ENCODE measurements at places on chromosomes 7 and 10.

- no peak for DNase-seq
These were observed 57.2 kb upstream of the INPP5A start for GRCh38 chr10:132480356-132480755.

DNA sequence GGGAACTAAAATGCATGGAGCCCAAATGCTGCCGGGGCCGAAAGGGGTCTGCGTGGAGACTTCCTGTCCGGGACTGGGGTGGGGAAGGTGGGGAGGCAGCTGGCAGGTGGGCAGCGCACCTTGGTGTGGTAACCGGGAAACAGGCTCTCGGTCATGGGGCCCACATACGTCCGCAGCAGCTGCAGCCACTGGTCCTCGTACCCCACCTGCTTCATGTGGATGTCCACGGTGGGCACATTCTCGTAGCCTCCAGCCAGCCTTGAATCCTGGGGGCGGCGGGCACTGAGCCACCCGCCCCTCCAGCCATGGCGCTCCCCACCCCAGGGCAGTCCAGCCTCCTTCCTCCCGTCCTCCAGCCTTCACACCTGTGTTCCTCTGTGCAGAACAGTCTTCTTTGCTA lies 6.6 kb upstream of the MOGAT3 start:
- no peak for DNase-seq

GRCh38 chr10:84588426-84588825 lies 260.0 kb downstream of the CCSER2 start:
- DNase-seq = no peak

GRCh38 chr7:30987178-30987577 lies 23.4 kb downstream of the GHRHR start:
- DNase-seq = no peak

DNA sequence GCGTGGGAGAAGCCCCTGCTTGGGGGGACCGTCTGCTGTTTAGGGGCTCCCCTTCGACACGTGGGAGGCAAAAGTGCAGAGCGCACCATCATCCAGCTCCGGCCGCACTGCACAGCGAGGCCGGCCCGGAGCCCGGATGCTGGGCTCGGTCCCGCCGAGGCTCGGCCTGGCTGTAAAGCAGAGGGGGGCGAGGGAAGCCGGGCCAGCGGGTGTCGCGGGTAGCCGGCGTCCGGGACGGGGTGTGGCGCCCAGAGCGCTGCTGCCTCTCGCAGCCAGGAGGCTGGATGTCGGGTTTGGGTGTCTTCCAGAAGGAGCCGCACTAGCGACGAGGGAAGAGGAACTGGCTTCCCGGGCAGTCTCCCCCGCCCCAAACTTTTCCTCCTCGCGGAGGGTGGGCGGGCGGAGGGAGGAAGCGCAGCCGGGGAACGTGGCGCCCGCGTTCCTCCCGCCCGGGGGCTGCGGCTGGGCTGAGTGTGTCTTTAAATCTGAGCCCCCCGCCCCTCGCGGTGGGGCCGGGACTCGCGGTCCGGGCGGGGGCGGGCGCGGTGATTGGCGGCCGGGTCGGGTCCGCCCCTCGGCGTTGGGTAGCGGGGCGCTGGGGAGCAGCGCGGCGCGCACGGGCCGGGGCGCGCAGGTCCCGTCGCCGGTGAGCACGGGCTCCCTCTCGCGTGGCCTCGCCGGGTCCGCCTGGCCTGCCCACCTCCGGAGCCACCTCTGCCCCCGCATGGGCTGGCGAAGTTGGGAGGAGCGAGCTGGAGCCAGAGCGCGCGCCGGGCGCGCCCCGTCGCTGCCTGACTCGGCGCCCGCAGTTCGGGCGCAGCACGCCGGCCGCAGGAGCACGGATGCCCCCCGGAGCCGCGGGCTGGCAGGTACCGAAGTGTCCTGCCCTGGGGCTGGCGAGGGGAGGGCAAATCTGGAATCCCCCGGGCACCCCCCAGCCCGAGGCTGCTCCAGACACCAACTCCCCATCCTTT lies at the start of gene PALD1:
TSS of gene PALD1 (plus strand) at position 577 of the 974 bp plus-strand sequence. CDS start 47,185 bp downstream, outside the sequence.
- peak; percentile 78 for DNase-seq

GRCh38 chr7:12025246-12025645 lies 185.8 kb upstream of the TMEM106B start:
- no peak for DNase-seq

GRCh38 chr10:120386896-120387295 lies 70.1 kb upstream of the PLPP4 start:
- peak; percentile 29 for DNase-seq

DNA sequence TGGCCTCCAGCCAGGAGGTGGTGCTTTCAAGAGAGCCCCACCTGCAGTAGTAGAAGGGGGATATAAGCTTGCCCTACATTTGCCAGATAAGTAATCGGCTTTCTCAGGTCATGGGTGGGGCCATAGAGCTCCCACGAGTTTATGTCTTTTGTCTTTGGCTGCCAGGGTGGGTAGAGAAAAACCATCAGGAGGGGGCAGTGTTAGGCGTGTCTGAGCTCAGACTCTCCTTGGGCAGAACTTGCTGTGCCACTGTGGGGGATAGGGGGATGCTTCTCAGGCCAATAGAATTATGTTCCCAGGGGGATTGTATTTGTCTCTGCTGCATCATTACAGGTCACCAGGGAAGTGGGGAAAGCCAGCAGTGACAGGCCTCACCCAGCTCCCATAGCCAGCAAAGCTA lies 12.3 kb upstream of the MRPS33 start:
- DNase-seq = no peak

Measured in AG20443 (cell line).